CD4-positive, alpha-beta T cell treated with Interleukin-4 for 1 hour (primary cell): ENCODE measurements at places on chromosomes 1 and 21.
A peak's percentile ranks its signal among the peaks of the same experiment; 100 is the strongest.

GRCh38 chr1:156480411-156481192 lies 20.0 kb downstream of the MEF2D start:
- DNase-seq = peak; percentile 83

DNA sequence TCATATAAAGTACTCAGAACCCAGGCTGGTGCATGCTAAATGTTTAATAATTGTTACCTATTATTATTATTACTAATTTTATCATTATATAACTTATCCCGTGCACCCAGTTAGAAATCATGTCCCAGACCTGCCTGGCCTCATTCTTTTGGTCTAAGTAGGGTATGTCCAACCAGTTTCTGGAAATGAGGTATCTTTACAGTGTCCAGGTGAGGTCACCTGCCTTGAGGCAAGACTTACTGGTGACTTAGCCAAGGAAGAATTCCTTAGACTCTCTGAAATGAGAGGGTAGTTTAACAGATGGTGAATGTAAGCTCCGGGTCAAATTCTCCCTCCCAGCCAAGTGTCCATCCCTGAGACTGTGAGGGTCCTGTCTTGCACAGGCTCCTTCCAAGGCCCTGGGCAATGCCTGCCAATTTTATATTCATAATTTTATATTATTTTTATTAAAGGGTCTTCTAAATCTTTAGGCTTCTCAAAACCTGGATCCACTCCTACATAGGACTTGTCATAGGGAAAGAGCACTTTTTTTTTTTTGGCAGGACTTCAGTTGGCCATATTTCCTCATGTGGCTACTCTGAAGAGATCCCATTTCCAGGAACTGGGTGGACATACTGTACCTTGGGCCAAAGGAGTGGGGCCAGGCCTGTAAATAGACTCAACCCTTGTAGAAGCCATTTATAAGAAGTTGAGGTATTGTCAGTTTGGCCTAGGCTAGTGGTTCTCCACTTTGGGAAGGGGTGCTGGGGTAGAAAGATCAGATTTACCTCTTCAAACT lies 96.7 kb upstream of the KCNA3 start:
- DNase-seq = no peak

DNA sequence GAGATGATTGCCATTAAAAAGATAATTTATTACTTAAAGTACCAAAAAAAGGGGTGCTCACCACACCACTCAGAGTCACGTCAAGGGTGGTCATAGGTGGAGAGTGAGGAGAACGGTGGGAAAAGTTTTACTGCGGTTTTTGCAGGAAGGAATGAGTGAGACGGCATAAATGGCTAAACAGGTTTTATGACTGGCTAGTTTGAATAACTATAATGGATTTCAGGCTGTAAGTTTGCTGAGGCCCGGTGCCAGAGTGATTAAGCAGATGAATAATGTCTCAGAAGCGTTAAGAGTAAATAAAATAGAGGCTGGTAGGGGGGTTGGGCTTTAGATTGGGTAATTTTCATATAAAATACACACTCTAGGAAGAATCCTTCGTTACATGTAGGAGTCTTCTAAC lies 1337.8 kb downstream of the AMY1C start:
- DNase-seq = no peak

- DNase-seq = no peak
Measured at GRCh38 chr1:203636291-203636690, 9.7 kb downstream of the ATP2B4 start.

DNA sequence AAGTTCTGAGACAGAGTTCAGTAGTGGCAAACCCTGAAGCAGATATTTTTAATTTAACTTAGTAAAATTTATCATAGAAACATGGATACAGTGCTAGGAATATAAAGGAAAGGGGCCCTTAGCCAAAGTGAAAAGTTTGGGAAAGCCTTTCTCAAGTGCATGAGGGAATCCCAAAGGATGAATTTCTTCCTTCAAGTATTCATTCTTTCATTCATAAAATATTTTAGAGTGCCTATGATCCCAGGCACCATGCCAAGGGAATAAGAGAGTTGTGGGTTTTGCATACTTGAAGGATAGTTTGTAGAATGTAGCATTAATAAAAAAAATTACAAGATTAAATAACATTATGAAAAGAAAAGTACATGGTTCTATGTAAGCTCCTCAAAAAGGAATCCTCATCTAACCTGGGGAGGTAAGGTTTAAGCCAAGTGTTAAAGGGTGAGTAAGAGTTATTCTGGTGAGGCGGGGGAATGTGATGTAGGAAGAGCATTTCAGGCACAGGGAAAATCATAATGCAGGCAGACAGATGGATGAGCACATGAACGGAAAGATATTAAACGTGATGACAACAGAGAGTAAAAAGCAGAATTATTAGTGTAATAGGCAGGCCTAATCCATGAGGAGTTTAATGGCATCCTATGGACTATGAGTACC lies 40.4 kb upstream of the NTNG1 start:
- DNase-seq = no peak

- DNase-seq = no peak
Measured at GRCh38 chr1:225612287-225612686, 40.6 kb downstream of the ENAH start.

GRCh38 chr1:67723620-67724019 lies 38.6 kb downstream of the GADD45A start:
- no peak for DNase-seq
